NCI-H1930 (cell line): ENCODE measurements at places on chromosomes 3 and 15.

DNA sequence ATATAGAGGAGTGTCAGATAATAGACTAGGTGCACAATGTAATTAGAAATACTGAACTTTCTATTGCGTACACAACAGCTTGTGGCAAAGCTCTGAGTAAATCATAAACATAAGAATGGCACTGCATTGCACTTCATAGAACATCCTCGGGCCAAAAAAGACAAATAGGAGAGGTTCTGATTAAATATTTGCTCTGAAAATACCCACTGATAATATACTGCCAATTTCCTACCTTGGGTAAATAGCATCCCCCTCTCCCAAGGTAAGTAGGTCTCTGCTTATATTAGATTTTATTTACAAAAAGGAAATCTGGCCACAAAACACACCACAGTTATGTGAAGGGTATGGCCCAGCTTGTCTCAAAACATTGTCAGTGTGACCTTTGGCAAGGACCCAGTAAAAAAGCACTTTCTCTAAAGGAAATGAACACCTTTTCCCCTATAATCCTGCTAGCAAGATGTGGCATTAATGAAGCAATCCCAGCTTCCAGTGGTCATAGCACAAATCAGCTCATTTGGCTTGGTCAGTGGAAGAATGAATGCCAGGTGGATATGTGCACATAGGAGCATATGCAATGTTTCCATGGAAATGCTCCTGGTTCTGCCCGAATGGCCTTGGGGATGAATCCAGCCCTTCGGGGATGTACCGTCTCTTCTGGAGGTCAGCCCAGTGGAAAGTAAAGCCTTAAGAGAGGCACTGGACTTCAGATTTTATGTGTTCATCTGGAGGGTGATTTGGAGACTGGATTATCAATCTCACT is 315.9 kb downstream of the LSAMP start:
- no peak for DNase-seq

DNA sequence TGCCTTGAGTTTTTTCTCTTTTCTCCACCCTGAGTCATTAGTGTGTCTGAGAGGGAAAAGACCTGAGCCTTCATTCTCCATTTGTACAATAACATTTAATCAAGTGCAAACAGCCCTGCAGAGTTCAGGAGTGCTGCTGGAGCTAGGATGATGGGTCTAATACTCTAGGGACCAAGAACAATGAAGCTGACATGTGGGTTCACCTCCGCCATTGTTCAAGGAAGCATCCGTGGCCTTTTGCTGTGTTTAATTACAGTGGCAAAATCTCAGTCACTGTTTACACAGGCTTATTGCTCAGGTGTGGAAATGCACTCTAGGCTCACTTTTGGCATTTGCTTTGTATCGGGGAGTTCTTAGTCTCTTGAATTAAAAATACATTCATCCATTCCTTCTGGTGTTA is 259.6 kb downstream of the LRTM1 start:
- DNase-seq = peak; percentile 12

DNA sequence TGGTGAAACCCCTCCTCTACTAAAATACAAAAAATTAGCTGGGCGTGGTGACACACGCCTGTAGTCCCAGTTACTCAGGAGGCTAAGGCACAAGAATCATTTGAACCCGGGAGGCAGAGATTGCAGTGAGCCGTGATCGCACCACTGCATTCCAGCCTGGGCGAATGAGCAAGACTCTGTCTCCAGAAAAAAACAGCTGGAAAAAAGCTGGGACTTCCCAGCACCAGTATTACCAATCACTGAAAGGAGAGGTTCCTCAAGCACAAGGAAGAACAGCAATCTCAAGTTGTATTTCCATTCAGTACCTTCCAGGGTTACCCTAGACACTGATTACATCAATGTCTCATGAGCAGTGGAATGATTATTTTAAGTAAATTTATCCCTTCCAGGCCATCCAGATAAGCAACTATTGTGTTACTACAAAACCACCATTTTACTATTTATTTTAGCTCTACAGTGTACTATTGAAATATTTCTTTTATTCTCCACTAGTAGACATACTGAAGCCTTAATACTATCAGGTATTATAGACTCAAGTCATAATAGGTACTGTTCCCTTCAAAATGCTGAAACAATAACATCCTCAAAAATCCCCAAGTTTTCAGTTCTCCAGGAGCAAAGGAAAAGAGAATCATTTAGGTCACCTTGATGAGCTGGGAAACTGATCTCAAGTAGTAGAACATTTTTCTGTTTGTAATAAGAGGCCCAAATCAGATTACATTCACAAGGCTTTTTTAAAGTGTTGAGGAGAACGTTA is 54.8 kb upstream of the VGLL4 start:
- DNase-seq = no peak

DNA sequence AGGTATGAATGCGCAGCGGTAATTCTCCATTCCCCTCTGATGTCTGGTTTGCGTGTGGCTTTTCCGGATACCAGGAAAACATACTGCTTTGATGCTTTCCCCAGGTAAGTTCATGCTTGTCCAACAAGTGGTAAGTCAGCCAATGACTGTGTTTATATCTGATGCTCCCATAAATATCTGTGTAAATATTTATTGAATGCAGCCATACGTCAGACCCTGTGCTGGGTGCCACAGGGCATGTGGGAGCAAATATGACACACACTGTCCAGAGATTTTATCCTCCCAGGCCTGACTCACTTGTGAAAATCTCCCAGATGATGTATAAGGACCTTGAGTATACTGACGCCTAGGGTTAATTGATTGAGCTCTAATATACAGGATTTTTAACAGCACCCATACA is 29.6 kb upstream of the CEMIP start:
- no peak for DNase-seq

DNA sequence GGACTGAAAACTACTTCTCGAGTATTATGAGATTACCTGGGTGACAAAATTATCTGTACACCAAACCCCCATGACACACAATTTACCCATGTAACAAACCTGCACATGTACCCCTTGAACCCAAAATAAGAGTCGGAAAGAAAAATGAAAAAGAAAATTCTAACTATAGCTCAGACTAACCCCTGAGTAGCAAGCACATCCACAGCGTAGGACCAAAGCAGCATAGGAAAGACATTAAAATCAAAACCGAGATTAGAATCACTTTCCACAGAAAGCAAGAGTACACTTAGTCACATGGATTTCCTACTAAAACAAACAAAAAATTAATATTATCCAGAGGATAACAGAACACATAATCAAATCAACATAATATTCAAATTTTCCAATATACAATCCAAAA is 6.3 kb upstream of the PIK3CA start:
- no peak for DNase-seq
